Stimulated activated CD4-positive, alpha-beta T cell treated with anti-CD3 and anti-CD28 coated beads, TNF-alpha, amount 100 ng/mL, for 4 hours (primary cell): ENCODE measurements at places on chromosomes 2 and 18.

DNA sequence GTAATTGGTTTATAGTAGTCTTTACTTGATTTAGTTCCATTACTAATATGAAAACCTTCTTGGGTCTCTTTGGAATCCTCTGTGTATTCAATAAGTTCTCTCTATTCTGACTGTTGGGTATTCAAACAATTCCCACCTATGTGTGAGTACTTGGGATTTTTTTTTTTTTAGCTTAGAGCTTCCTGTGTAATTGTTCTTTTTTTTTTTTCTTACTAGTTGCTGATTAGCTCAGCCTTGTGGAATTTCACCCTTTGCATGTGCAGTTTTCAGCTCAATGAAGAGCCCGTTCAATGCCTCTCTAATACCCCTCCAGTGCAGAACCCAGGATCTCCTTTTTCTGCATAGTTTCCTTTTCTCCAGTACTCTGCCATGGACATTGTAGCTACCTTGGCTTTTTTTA, 339.1 kb upstream of the GALNT5 start:
- no peak for DNase-seq

DNA sequence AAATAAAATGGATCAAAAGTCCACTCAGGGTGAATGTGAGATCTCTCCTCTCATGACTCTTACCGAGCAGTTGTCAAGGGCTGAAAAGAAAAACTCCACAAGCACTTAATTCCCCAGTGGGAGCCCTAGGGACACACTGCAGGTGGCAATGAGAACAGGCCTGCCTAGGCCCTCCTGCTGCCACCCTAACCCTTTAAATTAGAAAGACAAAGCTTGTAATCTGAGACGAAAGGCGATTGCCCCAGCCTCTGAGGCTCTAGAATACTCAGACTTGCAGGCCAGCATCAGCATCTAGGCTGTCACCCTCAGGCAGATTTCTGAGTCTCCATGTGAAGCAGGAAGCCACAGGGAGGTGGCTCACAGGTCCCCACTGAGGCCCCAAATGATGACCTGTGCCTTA, 457.0 kb upstream of the MYT1L start:
- DNase-seq = no peak

DNA sequence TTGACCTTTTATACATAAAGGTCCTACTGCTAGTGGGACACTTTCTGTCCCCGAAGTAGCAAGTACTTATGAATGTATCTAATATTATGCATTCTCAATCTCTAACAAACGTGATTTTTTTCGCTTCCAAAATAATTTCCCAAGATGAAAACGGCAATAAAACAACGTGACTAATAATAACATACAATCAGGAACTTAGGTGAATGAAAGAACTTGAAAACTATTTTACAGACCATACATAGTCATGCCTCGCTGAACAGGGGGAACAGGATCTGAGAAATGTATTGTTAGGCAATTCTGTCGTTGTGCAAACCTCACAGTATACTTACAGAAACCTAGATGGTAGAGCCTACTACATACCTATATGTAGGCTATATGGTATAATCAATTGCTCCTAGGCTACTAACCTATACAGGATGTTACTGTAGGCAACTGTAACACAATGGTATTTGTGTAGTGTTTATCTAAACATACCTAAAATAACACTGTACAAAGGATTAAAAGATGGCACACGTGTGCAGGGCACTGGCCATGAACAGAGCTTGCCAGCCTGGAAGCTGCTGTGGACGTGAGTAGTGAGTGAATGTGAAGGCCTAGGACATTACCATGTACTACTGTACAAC, 2.5 kb downstream of the RTN4 start:
- DNase-seq = no peak

DNA sequence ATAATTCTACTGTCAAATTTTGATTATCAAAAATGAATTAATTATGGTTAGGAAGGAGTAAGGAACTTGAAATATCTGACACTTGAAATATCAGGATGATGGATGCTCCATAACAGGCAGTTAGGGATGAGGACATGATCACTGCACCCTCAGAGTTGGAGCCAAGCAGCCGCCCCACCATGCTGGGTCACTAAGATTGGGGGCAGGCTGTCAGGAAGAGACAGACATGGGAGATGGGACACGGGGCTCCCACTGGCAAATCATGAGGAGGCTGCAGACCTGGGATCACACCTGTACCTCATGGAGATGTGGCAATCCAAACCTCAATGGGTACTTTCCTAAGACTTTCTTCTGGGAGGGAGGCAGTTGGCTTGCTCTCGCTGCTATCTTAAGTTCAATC, 982.0 kb upstream of the ZEB2 start:
- no peak for DNase-seq

DNA sequence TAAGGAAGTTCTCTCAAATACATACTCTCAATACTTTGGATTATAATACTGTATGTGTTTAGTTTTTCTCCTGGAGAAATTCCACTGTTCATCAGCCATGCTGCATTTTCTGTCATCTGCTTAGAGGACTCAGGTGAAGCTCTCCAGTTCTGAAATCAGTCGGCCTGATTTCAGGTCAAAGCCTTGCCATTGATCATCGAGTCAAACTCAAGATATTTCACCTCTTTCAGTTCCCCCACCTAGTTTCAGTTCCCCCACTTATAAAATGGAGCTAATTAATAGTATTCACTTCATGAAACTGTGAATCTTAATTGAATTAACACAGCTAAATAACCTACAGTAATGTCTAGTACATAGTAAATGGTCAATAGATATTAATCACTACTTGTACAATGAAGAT, 75.3 kb upstream of the L3MBTL4 start:
- DNase-seq = no peak

DNA sequence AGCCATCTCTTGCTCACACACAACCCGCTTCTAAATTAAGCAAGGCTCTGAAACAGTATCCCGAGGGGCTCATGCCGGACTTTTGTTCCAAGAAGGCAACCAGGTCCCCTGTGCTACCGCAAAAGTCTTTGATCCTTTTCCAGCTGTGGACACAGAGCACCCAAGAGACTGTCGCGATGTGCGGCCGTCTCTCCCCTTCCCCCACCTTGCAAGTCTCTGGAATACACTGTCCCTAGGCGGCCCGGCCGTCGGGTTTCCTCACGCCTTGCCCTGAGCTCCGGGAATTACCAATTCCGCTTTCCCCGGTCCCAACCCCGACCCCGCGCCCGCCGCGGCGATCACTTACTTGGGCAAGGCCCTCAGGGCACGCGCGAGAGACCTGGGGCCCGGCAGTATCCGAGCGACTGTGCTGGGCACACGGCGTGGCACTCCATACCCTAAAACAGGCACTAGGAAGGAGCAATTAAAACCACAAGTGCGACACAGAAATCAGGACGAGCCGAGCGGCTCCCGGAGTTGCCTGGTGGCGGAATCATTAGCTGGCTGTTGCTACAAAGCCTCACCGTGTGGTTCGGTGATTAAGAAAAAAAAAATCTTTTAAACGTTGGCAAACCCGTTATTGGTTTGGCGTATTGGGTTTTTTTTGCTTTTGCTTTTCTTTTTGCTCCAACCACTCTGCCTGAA, 2.2 kb upstream of the DLX1 start:
- no peak for DNase-seq

GRCh38 chr2:134142903-134143302, 111.0 kb upstream of the MGAT5 start:
- DNase-seq = no peak

- no peak for DNase-seq
Measured at GRCh38 chr2:6926071-6926732, 9.0 kb downstream of the RNF144A start.

GRCh38 chr2:110714452-110715224, 17.7 kb upstream of the ACOXL start:
- no peak for DNase-seq

DNA sequence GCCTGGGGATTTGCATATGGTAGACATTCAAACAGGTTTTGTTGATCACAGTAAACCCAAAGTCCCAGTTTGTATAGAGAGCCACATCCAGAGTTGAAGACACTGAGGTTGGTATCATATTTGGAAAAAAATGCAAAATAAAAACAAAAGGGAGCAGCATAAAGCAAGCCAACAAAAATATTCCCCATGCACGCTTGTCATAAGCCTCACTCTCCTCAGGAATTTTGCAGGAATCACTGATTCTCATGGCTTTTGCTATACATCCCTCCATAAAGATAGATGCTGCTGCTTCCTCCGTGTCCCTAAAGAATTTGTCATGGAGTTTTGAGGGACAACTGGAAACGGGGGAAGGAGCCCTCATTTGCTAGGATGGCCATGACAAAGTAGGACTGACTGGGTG, 108.8 kb upstream of the TCF4 start:
- DNase-seq = no peak

GRCh38 chr2:196125596-196125995, 45.8 kb downstream of the STK17B start:
- no peak for DNase-seq

- DNase-seq = no peak
Measured at GRCh38 chr2:233966388-233966787, 49.2 kb downstream of the TRPM8 start.

DNA sequence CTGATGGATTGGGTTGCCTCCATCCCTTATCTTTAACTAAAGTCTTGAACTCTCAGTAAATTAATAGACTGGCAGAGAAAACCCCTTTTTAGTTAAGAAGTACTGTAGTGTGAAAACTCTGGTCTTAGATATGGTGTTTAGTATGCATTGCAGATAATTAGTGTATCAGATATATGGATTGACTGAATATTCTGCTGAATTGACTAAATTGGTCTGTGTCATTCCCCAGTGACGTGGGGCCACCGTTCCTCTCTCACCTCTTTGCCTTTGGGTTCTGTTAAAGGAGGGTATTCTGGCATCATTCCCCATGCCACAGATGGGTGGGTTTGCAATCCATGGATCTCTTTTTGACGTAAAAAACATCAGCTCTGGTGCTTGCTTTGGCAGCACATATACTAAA, 67.1 kb upstream of the XPO1 start:
- DNase-seq = no peak

GRCh38 chr2:191173206-191173605, 22.4 kb upstream of the STAT4 start:
- DNase-seq = no peak

GRCh38 chr2:43065871-43066270, 160.5 kb downstream of the ZFP36L2 start:
- no peak for DNase-seq

- DNase-seq = no peak
Measured at GRCh38 chr18:42576124-42576523, 539.4 kb downstream of the RIT2 start.

DNA sequence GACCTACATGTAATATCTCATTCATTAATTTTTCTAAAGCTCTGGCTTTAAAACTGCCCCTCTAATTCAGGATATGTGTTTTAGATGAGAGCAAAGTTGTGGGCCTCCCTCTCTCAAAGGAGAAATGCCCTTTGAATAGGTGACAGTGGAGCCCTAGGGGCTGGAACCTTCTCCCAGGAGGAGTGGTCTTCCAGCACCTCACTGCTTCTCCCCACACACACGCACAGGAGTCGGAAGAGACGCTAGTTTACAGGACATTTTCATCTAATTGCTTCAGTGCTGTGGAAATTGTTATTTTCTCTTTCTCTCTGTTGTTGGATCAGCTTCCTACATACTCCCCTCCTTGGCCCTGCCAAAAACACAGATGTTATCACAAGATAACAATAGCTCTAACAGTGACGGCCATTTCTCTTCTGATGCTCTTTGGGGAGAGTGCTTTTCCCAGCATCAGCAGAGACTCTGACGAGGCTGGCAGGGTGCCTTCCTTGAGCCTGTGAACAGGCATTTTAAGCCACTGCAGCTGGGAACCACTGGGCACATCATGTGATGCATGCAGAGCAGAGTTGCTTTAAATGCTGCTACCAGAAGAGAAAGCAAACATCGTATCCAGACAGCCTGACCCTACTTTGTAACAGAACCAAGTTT, 209.4 kb upstream of the SP5 start:
- no peak for DNase-seq

DNA sequence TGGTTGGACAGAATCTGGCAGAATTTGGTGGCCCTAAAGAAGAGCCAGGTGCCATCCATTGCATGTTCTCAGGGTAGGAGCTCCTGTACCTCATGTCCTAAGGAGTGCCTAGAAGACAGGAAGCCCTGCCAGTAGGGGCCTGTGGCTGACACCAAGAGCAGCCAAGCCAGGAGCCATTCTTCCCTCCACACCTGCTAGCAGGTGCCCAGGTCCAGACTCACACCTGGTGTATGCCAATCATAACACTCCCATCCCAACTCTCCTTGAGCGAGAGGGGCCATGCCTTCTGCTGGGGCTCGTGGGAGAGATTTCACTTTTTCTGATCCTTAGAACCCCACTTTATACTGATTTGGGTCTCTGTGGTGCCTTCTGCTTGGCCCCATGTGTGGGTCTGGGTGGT, 26.5 kb upstream of the TMEM37 start:
- no peak for DNase-seq

GRCh38 chr2:112941753-112942653, 31.0 kb downstream of the IL37 start:
- DNase-seq = no peak

DNA sequence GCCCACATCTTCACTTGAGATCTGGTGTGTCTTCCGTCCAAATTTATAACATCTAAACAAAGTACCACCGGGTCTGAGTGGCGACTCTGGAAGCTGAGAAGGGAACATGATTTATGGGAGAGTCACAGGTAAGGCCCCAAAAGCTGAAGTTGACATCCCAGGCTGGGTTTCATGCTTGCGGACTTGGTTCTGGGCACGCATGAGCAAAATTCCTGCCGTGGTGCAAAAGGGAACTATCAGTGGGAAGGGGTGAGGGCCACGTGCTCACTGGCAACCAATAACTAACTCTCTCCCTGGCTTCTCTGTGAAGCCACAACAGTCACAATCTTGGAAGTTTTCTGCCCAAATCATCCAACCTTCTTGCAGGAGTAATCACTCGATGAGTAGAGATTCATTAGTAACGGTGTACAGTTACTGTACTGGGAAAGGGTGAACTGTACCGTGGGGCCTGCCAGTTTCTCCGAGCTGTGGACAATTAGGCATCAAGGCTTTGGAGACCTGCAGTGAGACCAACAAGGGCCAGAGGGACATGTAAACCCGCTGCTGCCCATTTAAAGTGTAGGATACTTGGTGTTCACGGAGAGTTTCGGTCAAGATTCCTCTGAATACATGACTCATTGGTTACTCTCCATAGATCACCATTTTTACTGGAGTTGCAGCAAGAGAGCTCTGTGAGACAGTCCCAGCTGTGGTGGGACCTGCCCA, 69.4 kb upstream of the ASB18 start:
- no peak for DNase-seq
